ENCODE measurements at places on chromosomes 1 and 21.

- DNase-seq = no peak
Measured at GRCh38 chr1:41652384-41653265, 168.1 kb upstream of the EDN2 start.

- no peak for DNase-seq
Measured at GRCh38 chr1:175307160-175307559, 114.6 kb upstream of the KIAA0040 start.

GRCh38 chr1:76426606-76427005, 352.1 kb downstream of the ST6GALNAC3 start:
- DNase-seq = no peak

- no peak for DNase-seq
Measured at GRCh38 chr1:155219592-155220031, 11.1 kb downstream of the MTX1 start.

DNA sequence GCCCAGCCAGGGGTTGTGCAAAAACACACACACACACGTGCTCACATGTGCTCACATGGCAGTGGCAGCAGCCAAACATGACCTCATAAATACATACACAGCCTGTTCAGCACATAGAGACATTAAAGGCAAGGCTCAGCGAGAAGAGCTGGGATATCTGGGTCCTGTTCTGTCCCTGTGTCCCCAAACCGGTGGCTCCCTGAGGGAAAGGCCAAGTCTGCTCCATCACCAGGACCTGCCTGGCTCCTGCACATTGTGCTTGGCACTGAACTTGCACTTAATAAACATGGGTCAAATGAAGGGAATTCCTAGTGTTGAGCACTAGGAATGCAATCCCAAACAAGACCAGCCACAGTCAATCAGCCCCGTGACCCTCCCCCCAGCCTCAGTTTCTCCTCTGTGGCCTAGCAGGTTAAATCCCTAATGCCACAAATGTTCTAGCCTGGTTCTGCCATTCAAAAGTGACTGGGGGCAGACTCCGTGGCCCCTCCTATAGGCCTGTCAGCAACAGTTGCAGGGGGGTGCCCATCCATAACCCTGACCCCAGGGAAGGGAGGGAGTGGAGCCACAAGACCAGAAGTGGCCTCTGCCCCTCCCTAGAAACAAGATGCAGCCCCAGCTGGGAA, 160.9 kb upstream of the VAMP3 start:
- no peak for DNase-seq

- no peak for DNase-seq
Measured at GRCh38 chr1:85356130-85356529, 79.7 kb upstream of the BCL10 start.

DNA sequence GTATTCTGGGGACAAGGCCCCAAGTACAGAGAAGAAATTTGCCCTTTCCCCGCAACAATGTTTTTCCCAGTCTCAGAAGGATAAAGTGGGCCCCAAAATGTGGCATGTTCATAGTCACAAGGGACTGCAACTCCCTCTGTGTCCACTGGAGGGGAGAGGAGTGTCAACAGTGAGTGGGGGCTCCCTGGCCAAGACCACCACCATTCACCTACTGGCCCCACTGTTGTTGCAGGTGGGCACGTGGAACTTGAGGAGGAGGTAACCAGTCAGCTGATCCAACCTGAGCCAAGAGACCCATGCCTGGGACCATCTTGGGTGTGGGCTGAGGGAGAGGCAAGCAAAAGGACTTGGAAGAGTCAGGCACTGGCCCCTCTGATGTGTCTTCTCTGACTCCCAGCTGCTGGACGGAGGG, 777 bp downstream of the NUDT17 start:
- no peak for DNase-seq

- peak; percentile 100 for DNase-seq
Measured at GRCh38 chr1:160097911-160098851, at the start of gene IGSF8. IGSF8 (minus strand) TSS chr1:160098619; CDS start chr1:160098472, 147 bp downstream.

GRCh38 chr1:160907976-160908375, 23.0 kb upstream of the ITLN1 start:
- DNase-seq = no peak

- DNase-seq = no peak
Measured at GRCh38 chr21:35987475-35987874, 72.9 kb downstream of the SETD4 start.

DNA sequence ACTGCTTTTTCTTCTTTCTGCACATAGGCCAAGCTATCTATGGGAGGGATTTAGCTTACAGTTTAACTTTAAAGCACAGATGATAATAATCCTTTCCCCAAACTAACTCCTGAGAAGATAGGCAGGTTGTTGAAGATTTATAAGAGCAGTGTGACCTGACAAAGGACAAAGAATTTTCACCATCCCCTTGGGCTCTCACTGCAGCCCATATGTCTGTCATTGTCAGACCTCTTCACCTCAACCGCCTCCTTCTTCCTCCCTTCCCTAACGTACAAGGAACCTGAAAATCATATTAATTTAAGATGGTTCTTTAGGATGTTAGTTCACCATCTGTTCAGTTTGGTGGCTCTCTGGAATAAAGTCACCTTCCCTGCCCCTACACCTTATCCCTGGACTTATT, 5.0 kb downstream of the RNU1-2 start:
- DNase-seq = no peak

DNA sequence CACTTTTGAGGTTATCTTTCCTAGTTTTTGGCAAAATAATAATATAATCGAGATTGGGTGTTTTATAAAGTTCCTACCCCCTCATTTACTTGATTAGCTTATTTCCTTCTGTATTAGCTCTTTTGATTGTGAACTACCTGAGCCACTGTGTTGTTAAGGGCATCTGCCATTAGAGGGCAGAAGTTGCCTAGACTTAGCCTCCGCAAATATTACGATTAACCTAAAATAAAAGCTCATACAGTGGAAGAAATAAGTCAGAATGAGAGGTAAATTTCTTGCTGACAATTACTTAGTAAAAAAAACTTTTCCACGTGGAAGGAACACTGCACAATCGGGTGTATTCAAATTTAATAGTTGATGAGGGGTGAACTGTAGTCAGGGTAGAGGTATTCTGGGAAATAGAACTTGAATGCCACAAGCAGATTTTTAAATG, 2.3 kb downstream of the H3-3A start:
- DNase-seq = peak; percentile 3

DNA sequence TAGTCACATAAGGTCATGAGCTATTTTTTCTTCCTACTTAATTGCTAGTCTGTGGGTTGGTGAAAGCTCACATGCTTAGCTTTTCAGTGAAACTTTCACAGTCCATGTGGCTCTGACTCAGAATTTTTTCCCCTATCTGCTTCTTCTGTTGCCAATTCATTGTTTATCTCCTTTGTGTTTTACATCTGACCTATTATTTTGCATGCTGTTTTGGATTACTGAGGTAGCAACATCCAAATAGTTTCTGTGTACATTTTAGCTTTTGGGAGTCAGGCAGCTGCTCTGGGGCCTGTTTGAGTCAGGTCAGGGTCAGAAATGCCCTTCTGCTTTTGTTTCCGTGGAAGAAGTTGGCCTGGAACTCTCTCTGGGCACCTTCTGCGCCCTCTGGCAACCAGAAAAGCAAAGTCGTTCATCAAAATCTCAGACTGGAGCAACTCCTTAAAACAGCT, 40.0 kb downstream of the ROR1 start:
- DNase-seq = no peak

- DNase-seq = no peak
Measured at GRCh38 chr1:54413295-54413694, 7.1 kb upstream of the SSBP3 start.

DNA sequence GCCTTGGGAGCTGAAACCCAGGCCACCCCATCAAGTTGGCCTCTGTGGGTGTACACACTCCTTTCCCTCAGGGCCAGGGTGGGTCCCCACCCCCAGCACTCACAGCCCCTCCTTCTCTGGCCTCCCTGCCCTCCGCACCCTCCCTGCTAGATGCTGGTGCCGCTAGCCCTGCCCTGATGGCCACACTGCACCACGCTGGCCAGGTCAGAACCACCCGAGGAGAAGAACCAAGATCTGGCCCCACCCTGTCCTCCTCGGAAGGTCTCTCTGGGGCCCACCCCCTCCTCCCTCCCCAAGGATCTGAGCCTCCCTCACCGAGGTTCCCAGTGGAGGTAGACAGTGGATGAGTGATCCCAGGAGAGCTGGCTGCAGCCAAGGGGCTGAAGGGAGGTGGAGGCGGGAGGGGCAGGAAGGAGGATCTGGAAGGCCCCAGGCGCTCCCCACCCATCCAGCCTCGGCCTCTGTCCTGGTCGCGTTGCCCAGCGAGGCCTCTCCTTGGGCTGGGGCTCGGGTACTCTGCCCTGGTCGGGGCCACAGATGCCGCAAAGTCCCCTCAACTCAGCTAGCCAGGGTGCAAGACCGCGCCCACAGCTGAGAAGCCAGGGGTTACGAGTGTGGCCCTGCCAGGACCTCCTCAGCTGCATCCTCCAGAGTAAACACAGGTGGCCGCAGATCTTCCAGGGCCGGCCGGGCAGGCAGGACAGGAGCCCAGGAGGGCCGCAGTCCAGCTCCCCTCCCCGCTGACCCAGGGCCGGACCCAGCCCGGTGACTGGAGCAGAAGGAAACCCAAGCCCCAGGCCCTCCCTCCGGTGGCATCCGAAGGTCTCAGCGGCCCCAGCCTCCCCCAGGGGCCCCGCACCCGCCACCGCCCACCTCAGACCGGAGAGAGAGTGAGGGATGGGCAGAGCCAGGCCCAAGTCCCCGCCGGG, 5.2 kb downstream of the B3GALT6 start:
- no peak for DNase-seq

DNA sequence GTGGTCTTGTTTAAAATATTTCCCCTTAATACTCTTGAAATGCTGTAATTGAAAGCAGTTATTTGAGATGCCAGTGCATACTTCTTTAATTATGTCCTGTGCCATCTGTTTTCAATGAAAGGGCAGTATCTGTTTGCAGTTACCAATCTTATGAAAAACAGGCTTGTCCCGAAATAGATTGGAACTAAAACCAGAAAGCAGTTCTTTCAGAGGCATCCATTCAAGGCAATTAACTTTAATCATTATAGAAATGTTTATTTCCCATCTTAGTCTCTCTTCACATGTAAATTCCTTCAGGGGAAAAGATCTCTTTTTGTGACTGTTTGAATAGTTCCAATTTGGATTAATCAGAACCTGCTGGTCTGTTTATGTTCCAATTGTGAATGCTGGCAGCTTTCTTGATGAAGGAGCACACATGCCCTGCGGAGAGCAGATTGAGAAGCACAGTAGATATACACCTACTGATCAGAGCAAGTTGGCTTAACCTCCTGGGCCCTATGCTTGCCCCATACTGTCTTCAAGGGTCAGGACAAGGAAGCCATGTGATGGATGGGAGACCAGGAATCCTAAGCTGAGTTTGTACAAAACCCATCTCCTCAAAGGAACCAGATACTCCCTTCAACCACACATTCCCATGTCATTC, 41.6 kb upstream of the MROH9 start:
- no peak for DNase-seq

DNA sequence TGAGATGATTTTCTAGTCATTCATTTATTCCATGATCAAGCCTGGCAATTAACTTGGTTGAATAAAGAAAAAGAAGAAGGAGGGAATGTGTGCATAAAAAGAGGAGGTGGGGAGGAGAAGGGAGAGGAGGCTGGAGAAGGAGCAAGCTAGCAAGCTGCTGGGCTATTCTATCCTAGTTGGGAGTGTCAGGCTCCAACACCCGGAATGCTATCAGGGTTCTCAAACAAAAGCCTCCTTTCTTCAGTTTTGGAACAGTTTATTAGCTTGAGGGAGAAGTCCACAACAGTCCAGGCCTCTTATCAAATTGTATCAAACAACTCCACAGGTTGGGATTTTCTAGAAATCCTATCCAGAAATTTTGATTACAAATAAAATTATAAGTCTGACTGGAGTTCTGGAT, 80.0 kb downstream of the BCAR3 start:
- no peak for DNase-seq

DNA sequence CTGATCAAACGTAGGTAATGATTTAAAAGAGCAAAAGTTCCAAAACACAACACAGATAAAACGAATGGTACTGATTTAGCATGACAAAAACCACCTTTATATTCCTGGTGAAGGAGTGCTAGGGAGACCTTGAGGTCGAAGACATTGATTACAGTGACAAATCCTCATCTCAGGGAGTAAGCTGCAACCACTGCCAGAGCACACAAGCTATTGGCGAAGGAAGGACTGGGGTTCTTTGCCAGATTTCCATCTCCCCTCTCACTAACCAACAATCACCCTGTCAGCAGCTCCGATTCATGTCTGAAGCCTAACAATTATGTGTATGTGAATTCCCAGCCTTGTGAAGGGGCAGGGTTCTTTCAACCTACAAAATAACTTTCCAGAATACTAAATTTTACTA, 40.2 kb upstream of the DMRTB1 start:
- DNase-seq = no peak

DNA sequence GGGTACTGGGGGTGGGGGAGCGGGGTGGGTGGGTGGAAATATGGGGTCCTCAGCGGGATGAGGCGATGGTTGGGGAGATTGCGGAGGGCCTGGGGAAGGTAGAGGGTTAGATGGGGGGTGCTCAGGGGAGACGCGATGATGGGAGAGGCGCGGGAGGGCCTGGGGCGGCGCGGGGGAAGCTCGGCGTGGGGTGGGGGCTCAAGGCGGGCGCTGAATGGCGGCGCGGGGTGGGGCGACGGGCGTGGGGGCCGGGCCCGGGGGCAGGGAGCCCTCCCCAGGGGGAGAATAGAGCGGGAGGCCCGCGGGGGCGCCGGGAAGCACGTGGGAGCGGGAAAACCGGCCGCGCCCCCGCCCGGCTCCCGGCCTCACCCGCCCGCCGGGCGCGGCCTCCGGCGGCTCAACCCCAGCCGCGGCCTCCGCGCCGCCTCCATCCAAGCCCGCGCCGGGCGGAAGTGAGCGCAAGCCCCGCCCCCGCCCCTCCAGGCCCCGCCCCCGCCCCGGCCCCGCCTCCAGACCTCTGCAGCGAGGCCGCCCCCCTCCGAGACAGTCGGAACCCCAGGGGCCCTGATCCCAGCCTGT, at the start of gene FAAP20:
FAAP20 (minus strand) TSS at position 454 of the 579 bp plus-strand sequence; CDS start at position 431, 23 bp downstream.
- peak; percentile 72 for DNase-seq

DNA sequence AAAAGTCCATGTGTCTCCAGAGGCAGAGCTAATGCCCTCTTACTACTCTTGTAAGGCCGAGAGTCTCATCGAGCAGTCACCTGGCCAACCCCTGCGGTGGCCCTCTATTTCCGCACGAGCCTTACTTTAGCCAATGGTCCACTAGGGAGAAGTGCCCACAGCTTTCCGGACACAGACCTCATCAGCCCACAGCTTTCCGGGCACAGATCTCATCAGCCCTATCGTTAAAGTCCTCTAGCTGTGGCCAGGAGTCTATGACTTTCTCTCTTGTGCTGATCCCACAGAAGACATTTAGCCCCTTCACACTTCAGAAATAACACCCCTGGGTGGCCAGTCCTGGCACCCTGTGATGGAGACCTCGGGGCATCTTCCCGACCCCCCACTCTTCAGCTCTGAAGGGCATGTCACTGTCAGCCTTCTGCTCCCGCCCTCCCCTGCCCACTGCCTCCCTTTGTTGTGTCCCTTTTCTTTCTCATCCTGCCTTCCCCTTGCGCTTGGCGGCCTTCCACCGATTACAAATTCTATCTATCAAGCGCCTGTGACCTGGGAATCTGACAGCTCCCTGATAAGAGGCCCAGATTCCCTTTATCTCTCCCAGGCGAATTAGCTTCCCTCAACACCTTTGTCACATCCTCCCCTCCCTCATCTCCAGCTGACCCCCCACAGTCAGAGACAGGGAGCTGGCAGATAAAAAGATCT, 161.0 kb downstream of the PLXNA2 start:
- DNase-seq = no peak

All from effector CD8-positive, alpha-beta T cell (primary cell).